ENCODE measurements at places on chromosomes 5 and 9.
A peak's percentile ranks its signal among the peaks of the same experiment; 100 is the strongest.

- no peak for DNase-seq
These were observed 99.3 kb downstream of the AMBP start for GRCh38 chr9:113978725-113979342.

DNA sequence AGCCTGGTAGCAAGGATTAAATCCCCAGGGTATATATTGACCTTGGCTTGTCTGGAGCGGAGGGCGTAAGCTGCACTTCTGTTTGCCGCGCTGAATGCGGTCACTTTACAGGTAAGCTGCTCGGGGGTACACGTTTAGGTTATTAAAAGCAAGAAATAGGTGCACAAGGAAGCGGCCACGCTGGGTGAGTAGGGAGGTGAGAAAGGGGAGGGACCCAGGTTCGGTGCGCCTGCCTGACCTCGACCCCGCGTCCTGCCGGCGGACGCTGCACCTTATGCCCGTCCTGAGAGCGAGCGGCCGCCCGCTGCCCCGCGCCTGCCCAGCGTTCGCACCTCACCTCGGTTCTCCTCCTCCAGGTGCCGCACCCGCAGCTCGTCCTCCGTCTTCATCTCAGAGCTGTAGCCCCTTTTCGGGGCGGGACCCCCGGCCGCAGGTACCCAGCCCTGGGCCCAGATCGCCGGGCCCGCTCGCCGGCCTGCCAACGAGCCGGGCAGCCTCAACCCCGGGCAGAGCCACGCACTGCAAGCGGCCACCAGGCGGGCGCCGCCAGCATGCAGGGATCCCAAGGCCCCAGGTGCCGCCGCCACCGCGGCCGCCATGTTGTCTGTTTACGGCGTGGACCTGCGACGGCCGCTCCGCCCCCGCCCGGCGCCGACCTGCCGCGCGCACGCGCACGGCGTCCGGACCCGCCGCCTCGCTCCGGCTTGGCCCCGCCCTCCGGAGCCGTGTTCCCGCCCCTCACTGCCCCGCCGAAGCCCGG is at the start of gene AUH:
AUH (minus strand) TSS at position 628 of the 760 bp plus-strand sequence; CDS start at position 599, 29 bp downstream.
- no peak for DNase-seq

DNA sequence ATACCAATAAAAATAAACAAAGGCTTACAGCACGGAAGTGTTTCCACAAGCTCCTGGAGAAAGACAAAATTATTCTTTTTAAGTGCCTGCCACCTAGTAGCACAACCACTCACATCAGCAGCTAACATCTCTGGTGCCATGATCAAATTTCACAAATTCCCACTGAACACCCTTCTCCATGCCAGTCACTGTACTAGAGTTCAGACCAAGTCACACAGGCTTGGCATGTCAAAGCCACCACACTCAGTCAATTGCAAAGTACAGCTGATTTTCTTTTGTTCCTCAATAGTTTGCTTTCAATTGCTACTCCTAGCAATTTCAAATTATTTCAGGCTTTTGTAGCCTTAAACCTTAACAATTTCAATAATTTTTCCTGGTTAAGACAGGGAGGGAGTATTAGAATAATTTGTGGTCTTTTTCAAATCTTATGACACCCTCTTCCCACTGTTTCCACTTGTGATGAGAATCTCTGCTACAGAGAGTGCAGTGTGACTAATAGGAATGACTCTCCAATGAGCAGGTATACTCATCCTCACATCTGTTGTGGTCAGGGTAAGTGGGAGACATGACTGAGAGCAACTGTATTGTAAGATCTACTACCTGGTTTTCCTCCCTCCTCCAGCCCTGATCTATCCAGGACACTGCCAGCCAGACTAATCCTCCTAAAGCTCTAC is 46.2 kb downstream of the RNF145 start:
- no peak for DNase-seq

DNA sequence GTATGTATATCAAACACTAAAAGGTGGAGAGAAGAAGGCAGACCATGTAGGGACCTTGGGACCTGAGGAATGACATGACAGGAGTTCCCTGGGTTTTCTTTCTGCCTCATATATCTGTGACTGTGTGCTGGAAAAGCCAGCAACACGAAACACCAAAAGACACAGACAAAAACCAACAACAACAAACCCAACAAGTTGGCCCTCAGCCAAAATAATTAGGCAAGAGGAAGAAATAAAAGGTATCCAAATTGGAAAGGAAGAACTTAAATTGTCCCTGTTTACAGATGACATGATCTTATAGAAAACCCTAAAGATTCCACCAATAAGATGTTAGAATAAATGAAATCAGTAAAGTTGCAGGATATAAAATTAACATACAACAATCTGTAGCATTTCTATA is 21.7 kb downstream of the ABO start:
- DNase-seq, result no peak

- DNase-seq, result no peak
These were observed 1050.0 kb upstream of the CDH10 start for GRCh38 chr5:25694801-25695200.

DNA sequence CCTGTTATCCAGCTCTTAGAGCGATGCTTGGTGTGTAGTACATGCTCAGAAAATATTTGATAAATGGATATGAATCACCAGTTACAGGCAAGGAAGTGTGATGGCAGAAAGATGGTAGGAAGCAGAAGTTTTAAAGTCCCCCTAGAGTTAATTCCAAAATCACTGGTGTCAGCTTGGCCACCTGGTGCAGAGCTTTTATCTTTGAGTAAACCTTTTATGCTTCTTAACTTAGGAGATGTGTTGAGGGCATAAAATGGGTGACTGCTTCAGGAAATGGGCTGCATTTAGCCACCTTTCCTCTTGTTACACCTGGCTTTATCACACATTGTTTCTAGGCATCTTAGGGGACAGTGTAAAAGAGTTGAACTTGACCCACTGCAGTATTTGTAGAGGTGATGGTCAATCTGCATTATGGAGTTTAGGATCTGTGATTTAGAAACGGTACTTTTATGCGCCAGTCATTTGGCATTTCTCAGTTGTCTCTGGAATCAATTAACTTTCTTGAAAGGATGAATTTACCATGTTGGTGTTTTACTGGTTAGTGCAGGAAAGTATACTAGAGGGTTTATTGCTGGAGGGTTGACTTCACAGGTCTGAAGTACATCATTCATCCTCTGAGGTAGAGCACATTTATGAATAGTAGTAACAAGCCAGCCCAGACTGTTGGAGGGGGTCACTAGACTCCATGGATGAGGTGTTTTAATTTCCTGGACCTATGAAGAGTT is 7.5 kb upstream of the FAM120AOS start:
- DNase-seq, result no peak

GRCh38 chr5:5285906-5286305 is 136.6 kb upstream of the ICE1 start:
- DNase-seq, result no peak

DNA sequence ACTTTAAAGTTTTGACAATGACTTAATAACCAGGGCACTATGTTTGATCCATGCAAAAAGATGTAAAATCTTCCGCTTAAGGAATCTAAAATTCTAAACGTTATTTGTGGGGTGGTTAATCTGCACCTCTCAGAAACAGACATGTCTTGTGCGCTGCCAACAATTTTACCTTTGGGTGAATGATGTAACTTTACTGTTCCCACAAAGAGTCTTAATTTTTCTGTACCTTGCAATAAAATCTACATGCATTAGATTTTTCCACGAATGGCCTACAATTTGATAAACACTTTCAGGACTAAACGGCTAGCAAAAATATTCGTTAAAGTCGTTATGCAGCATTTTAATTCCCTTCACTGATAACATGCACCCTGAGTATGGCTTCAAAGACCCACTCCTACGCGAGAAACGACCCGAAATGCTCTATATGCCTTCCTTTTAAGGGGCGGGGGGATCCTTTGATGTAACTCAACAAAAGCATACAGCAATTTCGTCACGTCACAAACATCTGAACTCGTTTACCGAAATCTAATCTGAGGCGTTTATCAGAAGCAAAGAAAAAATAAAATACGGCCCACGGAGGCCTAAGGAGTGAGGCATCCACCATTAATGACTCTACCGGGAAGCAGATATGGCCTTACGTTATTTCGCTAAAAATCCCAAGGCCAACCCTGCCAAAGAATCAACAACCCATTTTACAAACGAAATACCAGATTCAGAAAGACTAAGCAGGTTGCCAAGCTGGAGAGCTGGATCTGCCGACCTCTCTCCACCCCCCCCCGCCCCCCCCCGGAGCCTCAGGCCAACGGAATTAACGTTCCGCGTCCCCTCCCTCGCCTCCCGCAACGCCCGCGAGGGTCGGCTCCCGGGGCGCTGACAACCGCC is 621 bp downstream of the AK6 start:
- DNase-seq, result no peak

- DNase-seq, result no peak
These were observed 29.6 kb downstream of the SPRY4 start for GRCh38 chr5:142295084-142295758.

- DNase-seq, result peak; percentile 75
These were observed 588.5 kb downstream of the MTRR start for GRCh38 chr5:8457187-8458037.

GRCh38 chr5:133867851-133868545 is 100.4 kb downstream of the C5orf15 start:
- no peak for DNase-seq

DNA sequence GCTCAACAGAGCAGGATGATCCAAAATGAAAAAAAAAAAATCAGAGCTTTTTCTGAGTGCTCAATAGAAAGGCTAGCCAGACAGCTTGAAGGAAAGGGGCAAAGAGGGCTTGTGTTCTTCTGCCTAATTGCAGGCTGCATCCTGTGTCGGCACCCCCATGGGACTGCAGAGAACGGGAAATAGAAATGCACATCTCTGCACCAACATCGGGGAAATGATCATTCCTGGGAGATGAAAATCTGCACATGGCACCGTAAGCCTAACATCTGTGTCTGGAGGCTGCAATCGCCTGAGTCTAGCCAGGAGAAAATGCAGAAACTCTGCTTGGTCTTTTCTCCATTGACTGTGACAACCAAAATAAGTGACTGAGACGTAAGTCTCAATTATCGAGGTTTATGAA is 243.9 kb downstream of the ICE1 start:
- no peak for DNase-seq

DNA sequence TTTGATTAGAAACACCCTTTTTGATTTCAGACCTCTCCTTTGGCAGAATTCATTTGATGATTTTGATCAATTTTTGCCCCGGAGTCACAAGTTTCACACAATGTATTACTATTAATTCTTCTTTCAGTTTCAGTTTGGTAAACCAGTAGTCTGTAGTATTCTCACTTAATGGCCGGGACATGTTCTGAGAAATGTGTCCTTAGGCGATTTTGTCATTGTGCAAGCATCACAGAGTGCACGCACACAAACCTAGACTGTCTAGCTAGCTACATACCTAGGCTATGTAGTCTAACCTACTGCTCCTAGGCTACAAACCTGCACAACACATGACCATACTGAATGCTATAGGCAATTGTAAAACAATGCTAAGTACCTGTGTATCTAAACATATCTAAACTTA is 662.5 kb downstream of the IRX1 start:
- DNase-seq, result no peak

GRCh38 chr5:95863383-95863757 is 40.8 kb upstream of the GLRX start:
- no peak for DNase-seq

DNA sequence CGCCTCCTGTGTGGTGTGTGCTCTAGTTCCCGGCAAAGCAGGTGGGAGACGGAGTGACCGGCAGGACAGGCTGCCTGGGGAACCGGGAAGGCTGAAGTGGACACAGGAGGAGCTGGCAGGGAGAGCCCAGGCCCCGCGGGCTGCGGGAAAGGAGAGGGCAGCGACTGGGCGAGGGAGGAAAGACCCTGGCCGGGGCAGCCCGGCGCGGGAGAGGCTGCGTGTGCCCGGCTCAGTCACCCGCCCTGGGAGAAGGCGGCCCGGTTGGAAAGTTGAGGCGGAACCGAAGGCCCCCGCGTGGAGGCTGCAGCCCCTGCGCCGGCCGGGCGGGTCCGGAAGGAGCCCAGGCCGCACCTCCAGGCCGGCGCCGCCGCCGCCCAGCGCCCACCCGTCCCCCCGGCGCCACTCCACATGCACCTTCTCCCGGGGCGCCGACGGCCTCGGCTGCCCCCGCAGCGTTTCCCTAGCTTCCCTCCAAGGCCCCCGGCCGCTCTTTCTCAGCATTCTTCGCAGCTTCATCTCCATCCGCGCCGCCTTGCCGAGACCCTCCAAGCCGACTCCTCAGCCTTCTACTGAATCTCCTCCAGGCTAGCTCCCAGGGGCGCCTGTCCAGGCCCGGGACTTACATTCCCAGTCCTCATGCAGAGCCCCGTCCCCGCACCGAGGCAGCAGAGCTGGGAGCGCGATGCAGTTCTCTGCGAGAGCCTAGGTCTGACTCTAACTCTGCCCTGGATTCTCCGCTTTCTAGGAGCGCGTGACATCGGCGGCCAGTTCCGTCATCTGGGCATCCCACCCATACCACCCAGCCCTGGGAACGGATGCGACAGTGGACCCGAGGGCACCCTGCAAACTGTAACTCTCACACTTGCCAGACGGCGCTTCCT is 152.0 kb downstream of the ERCC6L2 start:
- DNase-seq, result no peak

DNA sequence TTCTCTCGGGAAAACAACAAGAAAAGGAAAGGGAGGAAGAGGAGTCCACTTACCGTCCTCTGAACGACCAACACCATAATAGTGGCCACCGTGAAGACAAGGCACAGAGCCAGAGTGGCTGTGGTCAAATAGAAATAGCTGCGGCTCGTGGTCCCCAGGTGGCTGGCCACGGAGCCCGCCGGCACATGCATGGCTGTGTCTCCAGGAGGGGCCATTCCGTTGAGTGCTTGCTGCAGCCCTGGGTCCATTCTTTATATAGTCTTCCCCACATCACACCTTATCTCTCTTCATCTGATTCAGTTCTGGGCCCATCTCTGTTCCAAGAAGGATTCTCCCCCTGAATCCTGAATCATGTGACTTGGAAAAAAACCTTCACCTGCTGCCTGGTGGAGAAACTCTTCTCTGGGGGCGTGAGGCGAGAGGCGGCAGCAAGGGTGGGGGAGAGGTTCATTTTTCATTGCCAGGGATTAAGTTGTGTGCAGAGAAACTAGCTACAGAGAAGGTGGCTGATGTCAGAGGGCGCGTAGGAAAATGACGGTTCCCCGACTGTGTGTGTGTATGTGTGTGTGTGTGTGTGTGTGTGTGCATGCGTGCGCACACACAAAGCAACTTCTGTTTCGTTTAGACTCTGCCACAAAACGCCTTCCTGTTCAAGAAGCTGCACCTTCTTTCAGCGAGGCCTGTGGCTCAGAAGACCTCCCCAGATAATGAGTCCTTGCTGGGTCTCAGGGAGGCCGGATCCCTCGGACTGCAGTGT is at the start of gene TNFSF8:
TNFSF8 (minus strand) TSS at position 536 of the 757 bp plus-strand sequence; CDS start at position 248, 288 bp downstream.
- no peak for DNase-seq

DNA sequence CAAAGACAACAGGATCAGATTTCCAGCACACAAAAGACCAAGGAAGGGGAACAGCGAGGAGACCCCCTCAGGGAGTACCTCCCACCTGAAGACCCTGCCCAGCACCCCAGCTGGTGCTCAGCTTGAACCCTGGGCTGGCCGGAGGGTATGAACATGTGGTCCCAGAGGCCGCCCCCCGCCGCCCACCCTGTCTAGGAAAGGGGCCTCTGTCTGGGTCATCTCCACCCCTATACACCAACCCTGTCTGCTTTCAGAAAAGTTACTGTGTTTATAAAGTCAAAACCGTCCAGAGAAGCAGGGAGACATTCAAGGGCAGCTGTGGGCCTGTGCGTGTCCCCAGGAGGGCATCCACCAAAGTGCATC is 72.2 kb downstream of the ADAMTS2 start:
- no peak for DNase-seq
